Globus pallidus (tissue), 1 donor: ENCODE measurements at places on chromosomes 12 and 14.

DNA sequence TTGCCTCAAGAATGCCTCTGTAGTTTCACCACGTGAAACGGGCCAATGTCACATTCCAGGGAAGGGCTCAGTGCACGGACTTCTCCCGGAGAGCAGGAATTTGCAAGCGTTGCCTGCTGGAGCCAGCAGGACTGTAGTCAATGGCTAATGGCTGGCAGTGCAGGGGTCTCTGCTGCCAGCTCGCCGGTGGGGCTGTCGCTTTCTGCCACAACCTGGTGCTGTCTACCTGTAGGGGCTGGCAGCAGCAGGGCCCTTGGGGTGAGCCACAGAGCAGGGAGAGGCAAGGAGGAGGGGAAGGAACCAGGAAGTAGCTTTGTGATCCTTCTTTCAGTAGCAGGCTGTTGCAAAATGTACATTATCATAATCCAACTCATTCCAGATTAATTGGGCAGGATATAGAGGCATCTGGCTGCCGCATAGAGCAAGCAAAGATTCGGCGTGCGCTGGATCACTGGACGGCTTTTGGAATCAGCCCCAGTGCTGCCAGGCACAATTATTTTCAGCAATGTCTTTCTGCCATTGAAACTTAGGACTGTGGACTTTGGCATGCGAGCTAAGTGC lies 114.1 kb downstream of the PAPOLA start:
- no peak for DNase-seq

DNA sequence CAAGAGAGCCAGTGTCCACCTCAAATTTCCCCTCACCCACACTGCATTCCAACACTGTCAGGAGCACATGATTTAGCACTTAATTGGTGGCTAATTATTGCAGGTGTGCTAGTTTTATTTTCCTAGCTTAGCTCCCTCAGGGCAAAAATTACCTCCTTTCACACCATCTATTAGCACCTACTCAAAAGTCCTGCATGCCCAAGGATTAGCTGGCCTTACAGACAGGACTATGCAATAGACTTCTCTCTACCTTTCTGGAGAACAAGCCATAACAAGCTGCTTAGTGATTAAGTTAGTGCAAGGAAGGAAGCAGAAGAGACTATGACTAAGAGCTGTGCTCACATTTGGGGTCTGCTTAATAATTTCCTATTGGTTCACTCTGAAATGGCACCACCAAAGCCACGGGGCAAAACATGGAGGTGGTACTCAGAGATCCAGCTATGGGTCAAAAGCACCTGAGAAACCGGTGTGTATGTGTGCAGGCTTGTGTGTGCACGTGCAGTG lies 69.5 kb downstream of the STON2 start:
- DNase-seq, result no peak

DNA sequence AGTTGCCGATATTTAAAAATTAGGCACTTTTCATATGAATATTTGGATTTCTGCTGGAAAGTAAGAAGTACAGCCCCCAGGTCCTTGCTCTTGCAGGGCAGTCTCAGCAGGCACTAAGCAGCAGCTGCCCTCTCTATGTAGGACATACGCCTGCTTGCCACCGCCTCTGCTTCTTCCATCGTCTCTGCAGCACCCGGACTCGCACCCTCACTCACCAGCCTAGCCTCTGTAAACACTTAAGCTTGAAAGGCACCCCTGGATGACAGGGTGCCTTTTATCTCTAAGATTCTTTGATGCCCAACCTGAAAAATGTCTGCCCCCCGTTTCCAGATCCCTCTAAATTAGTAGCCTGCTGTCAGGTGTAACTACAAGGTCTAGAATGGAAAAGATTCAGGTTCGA lies 19.0 kb downstream of the OTUB2 start:
- no peak for DNase-seq

- no peak for DNase-seq
Observed at GRCh38 chr12:87518481-87518880, 510.7 kb downstream of the C12orf50 start.

DNA sequence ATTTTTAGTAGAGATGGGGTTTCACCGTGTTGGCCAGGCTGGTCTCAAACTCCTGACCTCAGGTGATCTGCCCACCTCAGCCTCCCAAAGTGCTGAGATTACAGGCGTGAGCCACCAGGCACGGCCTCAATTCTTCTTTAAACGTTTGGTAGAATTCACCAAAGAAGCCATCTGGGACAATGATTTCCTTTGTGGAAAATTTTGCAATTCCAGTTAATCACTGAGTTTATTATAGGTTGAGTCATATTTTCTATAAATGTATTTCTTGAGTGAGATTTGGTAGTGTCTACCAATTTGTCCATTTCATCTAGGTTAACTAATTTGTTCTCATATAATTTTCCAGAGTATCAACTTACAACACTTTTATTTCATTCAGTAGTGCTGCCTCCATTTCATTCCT lies 683.9 kb upstream of the TMEM132C start:
- DNase-seq, result no peak

DNA sequence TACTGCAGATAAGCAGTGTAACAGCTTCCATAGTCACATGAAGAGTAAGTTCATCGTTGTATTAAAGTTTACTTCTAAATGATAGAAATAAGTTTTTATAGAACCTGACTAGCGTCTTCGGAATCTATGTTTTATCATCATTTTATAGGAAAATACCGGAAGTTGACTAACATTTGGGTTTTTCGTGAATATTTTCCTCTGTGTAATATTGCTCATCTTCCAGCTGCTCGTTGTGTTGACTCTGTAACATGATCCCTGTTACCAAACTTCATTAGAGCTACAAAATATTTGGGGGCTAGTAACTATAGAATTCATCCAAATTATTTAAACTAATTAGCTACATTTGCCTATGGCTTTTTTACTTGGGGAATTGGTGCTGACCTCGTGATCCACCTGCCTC lies 37.2 kb downstream of the DDX51 start:
- no peak for DNase-seq
